ENCODE measurements at places on chromosomes 5 and 9.

DNA sequence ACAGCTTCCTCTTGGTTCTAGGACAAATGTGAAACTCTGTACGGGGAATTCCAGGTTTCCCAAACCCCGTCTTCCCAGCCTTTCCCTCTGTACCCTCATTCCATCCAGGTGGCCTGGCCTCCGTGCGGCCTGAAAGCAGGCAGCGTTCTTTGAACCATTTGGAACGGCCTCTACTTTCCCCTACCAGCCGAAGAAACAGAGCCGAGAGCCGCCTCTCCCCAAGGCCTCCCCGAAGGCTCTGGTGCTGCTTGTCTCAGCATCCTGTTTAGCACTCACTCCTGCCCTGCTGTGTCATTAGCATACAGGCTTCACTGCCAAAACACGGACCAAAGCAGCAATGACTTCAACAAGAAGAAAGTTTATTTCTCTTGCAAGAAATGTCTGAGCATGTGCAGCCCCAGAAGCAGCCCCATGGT, 137.7 kb downstream of the HSD17B3 start:
- no peak for DNase-seq

- DNase-seq = peak; percentile 80
These were observed 42.9 kb downstream of the TRIP13 start for GRCh38 chr5:935510-936084.

DNA sequence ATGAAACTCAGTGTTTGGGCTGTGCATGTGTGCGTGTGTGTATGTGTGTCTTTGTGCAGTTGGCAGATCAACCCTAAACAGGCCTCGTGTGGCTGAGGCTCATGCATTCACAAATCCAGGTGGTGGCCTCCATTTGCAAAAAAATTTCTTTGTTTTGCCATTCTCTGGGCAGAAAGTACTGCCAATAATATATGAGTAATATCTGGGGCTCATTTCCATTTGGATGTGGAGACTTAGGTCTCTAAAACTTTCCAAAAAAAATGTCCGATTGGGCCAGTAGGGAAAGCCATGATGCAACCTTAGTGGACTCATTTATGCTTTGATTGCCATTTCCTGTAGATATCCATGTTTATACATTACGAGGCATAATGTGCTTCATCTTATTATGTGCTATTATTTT, 77.9 kb upstream of the RPS23 start:
- no peak for DNase-seq

GRCh38 chr9:86020731-86021130, 78.6 kb downstream of the GOLM1 start:
- no peak for DNase-seq

DNA sequence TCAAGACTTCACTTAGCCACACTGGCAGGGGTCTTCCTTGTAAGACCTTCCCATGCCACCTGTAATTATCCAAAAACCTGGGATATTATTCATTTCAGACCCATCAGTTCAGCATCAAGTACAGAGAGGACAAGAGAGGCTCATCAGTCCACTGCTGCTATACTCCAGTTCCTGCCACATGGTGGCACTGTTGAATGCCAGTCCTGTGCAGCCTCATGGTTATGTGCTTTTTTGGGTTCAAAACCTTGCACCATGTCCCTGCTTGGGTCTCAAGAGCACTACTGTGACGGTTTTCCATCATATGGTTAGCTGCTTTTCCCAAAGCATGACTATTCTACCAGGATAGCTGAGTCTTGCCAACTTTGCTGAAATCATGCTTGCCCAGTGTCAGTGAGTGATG, 8.5 kb downstream of the PTGS1 start:
- DNase-seq = no peak

DNA sequence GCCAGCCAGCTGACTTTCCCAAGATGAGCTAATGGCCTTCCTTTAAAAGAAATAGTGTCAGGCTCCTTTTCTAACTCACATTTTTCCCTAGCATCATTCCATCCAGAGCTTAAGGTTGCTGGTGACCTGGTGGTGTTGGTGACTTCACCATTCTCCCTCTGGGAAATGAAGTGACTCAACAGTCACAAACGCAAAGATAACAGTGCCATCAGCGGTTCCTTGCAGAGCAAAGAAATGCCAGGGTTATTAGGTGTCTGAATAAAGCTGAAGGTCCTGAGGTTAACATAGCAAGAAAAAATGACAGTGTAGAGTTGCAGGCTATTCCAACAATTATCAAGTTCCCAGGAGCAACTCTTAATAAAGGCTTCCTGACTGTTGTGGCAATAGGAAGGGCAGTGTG, 111.8 kb upstream of the SLC44A1 start:
- DNase-seq = no peak

GRCh38 chr5:104569621-104570020, 1007.0 kb upstream of the NUDT12 start:
- DNase-seq = no peak

DNA sequence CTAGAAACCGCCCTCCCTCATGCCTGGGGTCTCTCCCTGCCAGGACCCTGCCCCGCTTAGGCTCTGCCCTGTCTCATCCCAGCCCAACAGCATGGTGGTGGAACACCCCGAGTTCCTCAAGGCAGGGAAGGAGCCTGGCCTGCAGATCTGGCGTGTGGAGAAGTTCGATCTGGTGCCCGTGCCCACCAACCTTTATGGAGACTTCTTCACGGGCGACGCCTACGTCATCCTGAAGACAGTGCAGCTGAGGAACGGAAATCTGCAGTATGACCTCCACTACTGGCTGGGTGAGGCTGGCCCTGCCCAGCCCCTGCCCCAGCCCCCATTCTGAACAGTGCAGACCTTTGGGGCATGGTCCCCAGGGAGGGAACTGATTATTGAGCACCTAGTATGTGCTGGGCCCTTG, 33.9 kb downstream of the GSN start:
- DNase-seq = no peak

- DNase-seq = no peak
These were observed 1.1 kb upstream of the GRPEL2 start for GRCh38 chr5:149344151-149344550.

DNA sequence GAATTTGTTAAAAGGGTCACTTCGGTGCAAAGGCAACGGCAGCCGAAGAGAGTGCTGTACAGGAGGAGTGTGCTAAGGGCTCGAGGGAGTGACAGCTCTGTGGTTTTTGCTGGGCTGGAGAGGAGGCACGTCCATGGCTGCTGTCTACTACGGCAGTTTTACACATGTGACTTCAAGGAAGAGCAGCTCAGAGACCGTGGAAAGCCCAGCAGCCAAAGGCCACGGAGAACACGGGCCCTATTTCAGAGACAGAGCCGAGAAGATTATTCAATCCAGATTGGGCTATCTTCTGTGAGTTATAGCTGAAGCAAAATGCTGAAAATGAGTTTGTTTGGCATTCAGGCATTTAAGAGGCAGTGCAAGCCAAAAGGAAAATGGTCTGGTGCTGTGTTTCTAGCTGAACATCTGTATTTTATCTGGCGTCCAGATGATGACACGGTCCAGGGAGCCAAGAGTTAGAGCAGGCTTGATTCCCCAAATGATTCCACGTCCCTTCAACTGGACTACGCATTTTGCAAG, 96.4 kb downstream of the RFK start:
- no peak for DNase-seq

DNA sequence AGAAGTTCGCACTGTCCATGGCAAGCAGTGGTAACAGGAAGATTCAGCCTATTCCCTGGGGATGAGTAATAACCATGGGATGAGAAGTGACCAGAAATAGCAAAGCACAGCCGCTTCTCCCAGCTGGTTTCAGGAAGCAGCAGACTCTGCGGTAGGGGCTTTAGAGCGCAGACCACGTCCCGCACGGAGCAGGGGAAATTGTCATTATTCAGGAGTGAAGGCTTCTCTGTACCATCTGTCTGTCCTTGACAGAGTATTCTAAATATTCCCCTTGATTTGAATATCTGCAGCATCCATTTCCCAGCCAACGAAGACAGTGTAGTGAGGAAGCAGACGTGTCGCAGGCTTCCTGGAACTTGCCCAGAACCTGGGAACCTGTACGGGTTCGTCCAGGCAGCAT, 159.6 kb downstream of the NXNL2 start:
- DNase-seq = no peak

DNA sequence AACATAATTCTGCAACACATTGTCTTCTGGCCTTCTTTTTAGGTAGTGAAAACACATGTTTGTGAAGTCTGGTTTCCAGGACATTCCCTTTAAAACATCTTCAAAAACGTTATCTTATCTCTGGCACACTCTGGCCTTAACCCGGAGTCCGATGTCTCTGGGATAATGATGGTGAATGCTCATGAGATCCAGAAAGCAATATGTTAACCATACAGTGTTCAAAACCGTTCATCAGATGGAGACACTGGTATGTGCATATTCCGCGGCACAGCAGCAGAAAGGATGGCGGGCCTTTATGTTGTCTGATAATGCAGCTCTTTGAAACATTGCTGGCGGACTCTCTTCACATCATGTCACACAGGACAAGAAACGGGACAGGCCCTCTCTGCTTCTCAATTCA, 605.2 kb downstream of the CCDC171 start:
- DNase-seq = no peak

GRCh38 chr5:151648988-151649387, 37.7 kb downstream of the SPARC start:
- DNase-seq = no peak

- no peak for DNase-seq
These were observed 63.2 kb upstream of the COL15A1 start for GRCh38 chr9:98880311-98881015.

DNA sequence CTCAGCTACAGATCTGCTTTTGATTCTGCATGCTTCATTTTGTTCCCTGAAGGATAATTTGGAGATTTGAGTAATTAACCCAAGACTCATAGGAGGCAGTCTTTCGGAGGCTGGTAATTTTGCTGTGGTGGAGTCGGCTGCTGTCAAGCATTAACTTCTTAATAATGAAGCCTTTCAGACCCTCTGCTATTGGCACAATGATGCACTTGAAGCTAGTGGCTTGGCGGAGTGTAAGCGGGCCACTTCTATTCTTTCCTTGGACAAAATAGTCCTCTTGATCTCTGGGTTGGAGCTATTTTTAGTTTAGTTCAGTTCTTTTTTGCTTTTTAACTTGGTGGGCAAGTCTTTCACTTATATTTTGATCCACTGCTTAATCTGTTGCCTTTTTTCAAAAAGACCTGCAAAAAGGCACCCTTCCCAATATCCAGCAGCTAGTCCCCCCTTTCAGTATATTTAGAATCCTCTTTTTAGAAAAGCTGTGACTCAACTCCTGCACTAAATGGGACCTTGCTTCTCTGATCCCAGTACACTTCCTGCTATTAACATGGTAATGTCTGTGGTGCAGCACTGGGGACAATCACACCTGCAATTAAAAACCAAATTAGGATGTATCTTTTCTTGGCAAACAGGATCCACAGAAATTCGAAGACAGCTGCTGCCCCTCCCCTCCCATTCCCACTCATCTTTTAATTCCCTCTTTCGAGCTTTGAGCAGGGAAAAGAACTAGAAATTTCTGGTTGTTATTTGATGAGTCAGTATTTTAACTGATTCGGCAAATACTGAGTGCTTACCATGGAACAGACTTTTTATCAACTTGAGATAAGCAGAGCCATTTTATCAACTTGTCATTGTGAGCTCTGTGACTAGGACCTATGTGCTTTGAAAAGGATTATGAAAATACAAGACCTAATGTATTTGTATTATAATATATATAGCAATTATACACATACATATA, 169.4 kb upstream of the ANKRD55 start:
- no peak for DNase-seq

DNA sequence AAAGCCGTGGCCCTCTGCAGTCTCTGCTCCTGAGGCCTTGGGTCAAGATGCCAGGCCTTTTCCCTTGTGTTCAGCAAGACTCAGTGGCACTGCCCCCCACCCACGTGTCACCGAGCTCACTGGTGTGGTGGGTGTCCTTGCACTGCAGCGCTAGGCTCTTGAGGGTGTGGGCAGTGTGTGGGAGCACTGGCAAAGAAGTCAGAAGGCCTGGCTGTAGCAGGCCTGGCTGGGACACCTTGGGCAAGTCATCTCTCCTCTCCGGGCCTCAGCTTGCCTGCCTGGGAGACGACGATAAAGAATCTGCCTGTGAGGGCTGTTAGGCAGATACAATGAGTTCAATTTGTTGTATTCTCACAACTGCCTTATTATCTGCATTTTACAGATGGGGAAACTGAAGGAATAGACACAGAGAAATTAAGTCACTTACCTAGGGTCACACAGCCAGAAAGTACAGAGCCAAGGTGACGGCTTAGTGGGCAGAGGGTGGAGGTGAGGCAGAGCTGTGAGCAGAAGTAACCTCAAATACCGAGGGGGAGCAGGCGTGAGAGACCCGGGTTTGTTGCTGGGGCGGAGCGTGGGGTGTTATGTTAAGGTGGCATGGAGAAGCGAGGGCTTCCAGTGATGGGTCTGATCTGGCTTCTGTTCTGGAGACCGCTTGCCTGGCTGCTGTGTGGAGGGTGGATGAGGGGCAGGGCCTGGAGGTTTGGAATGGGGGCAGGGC, 1.4 kb downstream of the TSPAN17 start:
- DNase-seq = no peak
